Umbilical cord (tissue), 2 donors: ENCODE measurements at places on chromosomes 1 and 21. TPM values are rescaled to one million over a fixed set of nuclear protein-coding genes. Genes with fewer than 3 reads are reported as not detected.

KMO gene
- 4.6 TPM for total RNA-seq

DNA sequence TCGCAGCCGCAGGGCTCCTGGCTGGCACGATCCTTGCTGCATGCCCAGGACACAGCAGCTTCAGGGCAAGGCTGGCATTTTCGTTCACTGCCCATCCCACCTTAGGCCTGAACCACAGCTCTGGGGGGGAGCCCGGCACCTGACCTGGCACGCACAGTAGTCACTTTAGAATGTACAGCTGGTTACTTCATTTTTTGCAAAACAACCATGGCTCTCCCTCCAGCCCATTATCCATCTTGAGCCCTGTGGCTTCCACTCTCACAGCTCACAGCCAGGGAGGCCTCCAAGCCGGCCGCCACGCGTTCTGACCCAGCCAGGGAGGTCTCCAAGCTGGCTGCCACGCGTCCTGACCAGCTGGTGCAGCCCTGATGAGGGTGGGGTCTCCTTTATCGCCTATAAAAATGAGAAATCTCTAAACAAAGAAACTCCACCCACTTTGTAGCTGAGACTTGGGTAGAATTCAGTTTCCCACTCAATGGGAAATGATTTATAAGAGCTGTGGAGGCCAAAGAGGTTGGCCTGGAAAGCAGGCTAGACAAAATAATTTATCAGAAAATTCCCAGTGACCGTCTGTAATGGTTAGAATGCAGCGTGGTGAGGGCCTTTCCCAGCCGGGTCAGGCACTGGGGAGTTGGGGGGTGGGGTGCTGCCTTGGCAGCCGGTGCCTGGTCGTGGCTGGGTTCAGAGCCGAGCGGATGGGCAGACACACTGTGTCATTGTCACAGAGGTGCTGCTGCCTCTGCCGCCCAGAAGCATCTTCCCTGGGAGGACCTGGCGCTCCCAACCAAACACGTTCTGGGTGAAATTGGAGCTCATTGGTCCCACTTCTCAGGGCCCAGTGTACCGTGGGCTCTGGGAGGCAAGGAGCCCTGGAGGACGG lies 54.6 kb upstream of the ACTRT2 start:
- DNase-seq, result peak; percentile 5

LDLRAD1 gene
- total RNA-seq, result 0.72 TPM

DNA sequence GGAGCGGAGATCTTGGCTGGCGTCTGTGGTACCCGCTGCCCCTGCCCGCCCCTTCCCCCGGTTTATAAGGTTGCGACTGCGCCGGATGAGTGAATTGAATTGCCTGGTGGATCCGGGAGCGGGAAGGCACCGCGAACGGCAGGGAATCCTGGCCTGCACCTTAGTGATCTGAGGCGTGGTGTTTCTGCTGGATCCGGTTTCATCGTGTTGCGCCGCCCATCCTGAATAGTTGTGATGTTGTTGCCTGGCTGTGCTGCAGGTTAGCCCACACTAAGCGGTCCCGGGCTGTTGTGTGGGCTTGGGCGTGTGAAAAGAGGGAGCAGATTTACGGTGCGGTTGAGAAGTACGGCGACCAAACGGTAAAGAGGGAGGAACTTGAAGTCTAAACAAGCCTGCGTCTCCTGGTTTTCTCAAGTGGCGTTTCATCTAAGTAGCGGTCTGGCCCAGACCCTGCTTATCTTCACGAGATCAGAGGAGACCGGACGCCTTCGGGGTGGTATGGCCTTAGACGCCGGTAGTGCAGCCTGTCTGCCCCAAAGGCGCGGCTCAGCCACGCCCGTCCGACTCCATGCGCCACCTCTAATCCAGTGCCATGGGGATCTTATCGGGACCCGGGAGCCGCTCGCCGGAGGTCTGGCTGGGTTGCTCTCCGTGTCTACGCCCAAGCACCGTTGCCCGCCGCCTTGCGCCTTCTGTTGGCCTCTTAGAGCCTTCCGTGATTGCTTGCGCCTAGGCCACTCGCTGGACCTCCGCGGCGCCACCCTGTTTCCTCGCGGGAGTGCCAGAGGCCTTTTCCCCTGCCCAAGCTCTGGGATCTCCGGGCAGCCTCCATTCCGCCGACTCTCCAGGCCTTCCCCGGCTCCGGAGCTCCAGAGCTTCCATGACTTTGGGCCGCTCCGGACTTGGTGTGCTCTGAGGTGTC lies 87.5 kb upstream of the RHOU start:
- DNase-seq, result peak; percentile 33

L1TD1 gene
- 4.6 TPM for total RNA-seq

- DNase-seq, result no peak
Measured at GRCh38 chr1:9626201-9626608, 25.3 kb upstream of the PIK3CD start.

DNA sequence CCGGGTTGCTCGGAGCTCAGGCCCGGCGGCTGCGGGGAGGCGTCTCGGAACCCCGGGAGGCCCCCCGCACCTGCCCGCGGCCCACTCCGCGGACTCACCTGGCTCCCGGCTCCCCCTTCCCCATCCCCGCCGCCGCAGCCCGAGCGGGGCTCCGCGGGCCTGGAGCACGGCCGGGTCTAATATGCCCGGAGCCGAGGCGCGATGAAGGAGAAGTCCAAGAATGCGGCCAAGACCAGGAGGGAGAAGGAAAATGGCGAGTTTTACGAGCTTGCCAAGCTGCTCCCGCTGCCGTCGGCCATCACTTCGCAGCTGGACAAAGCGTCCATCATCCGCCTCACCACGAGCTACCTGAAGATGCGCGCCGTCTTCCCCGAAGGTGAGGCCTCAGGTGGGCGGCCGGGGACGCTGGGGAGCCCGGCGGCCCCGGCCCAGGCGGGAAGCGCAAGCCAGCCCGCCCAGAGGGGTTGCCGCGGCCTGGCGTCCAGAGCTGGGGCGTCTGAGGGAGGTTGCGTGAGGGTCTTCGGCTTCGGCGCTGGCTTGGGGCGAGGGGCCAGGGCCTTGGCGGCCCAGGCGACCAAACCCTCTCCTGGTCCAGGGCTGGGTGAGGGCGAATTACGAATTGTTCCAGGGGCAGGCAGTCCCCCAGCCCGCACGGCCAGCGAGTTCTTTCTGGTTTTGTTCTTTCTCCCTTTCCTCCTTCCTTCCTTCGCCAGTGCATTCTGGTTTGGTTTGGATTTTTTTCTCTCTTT lies 805 bp downstream of the SIM2 start:
- no peak for DNase-seq
